ENCODE measurements at places on chromosomes 13 and 19. TPM values are rescaled to one million over a fixed set of nuclear protein-coding genes. Genes with fewer than 3 reads are reported as not detected.
A peak's percentile ranks its signal among the peaks of the same experiment; 100 is the strongest.

- DNase-seq: no peak
- peaks cover 3% of the 10 kb centered on the region for H3K36me3 ChIP-seq
- no peak overlapping the region for H3K27ac ChIP-seq
- no peaks in the 10 kb centered on the region for H3K27me3 ChIP-seq
- no peaks in the 10 kb centered on the region for H3K4me1 ChIP-seq
Observed at GRCh38 chr19:18257503-18258470, 16.5 kb downstream of the IQCN start.

DNA sequence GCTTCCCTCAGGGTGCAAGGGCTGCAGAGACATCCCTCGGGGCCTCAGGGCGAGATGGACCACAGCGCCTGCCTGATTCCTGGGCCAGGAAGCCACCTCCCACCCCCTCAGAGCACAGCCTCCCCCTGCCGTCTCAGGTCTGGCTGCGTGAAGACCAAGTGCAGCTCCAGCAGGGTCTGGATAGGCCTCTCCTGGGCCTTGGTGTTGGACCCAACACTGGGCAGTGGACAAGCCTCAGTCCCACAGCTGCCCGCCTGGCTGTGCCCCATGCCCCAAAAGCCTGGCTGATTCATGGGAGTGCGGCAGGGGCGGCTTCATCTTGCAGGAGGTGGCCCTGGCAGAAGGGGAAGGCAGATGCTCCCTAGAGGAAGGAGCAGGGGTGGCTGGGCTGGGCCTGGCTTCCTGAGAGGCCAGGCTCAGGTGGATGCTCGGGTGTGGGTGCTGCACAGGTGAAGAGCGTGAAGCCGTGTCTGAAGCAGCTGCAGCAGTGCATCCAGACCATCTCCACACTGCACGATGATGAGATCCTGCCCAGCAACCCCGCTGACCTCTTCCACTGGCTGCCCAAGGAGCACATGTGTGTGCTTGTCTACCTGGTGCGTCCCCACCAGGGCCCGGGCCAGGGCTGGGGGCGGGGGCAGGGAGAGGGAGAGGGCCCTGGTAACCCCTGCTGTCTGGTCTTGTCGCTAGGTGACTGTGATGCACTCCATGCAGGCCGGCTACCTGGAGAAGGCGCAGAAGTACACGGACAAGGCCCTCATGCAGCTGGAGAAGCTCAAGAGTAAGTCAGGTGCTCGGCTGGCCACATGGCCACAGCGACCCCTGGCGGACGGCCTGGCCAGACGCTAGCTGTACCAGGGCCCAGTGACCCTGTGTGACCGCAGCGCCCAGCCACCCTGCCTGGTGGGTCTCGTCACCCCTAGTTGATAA is 21.7 kb downstream of the MAU2 start:
- H3K4me1 ChIP-seq: no peaks in the 10 kb centered on the region
- no peaks in the 10 kb centered on the region for H3K27me3 ChIP-seq
- no peak overlapping the region for H3K4me3 ChIP-seq
- DNase-seq: no peak

- peak overlapping the region; percentile 96 for H3K27ac ChIP-seq
- H3K4me3 ChIP-seq: peak overlapping the region; percentile 57
- no peaks in the 10 kb centered on the region for H3K27me3 ChIP-seq
- no peaks in the 10 kb centered on the region for H3K36me3 ChIP-seq
Observed at GRCh38 chr19:5827342-5827890, 12.1 kb downstream of the FUT6 start.

Gene MIR17HG
- 3.1 TPM for total RNA-seq

DNA sequence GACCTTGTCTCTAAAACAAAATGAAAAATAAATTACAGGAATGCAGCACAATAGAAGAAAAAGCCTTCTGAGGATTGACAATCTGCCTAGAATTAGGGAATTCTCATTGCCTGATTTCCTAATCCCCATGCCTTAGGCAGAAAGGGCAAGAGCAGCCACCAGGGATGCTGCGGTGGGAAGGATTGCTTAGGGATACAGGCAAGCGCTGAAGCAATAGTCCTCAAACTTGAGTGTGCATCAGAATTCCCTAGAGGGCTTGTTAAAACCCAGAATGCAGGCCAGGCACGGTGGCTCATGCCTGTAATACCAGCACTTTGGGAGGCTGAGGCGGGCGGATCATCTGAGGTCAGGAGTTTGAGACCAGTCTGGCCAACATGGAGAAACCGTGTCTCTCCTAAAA is 1.0 kb upstream of the OR7C2 start:
- H3K4me3 ChIP-seq: no peak overlapping the region
- H3K27me3 ChIP-seq: no peaks in the 10 kb centered on the region
- H3K27ac ChIP-seq: no peak overlapping the region
- H3K36me3 ChIP-seq: no peaks in the 10 kb centered on the region
- no peaks in the 10 kb centered on the region for H3K4me1 ChIP-seq

- no peaks in the 10 kb centered on the region for H3K4me1 ChIP-seq
- H3K27me3 ChIP-seq: peaks cover 4% of the 10 kb centered on the region
- no peak overlapping the region for H3K27ac ChIP-seq
- H3K36me3 ChIP-seq: no peaks in the 10 kb centered on the region
- DNase-seq: peak; percentile 56
Observed at GRCh38 chr13:113665597-113666328, 1.3 kb upstream of the GRK1 start.

- no peaks in the 10 kb centered on the region for H3K36me3 ChIP-seq
- DNase-seq: no peak
- H3K4me3 ChIP-seq: peak overlapping the region; percentile 36
- H3K27ac ChIP-seq: peak overlapping the region; percentile 80
- no peaks in the 10 kb centered on the region for H3K4me1 ChIP-seq
Observed at GRCh38 chr13:97246596-97247158, 24.5 kb downstream of the MBNL2 start.

All from sigmoid colon (tissue), 7 donors.